Stimulated activated CD4-positive, alpha-beta T cell treated with anti-CD3 and anti-CD28 coated beads, Interleukin-2, amount 100 ng/mL, for 4 hours (primary cell): ENCODE measurements at places on chromosomes 5 and 9.

GRCh38 chr9:31030741-31031202, 1353.7 kb upstream of the ACO1 start:
- no peak for DNase-seq

DNA sequence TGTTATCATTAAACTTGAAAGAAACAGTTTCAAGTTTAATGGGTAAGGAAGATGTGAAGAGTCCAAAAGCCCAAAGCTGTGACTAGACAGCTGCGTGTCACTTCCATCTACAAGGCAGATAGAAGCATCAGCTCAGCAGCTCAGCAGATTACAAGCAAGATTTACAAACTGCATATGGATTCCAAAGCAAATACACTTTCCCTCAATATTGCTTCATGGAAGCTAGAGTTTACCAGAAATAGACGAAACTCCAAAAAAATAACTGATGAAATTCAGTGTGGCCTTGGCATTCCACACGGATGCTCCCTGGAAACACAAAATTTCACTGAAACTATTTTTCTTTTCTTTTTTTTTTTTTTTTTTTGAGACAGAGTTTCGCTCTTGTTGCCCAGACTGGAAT, 17.9 kb downstream of the MYO10 start:
- DNase-seq = no peak

DNA sequence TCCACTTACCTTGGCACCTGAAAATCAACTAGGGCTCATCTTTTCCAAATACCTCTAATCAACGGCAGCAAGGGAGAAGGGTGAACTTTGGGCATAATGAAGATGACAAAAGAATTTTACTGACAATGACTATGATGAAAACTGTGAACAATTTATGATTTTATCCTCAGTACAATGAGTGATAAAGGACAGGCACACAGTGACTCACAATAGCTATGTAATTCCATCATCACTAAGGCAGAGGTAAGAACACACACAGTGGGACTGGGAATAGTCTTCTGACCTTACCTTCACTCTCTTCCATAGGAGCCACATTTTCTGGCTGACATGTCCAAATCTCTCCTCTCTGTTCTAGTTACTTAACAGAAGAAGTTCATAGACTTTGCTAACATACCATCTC, 26.1 kb upstream of the KCNV2 start:
- no peak for DNase-seq

DNA sequence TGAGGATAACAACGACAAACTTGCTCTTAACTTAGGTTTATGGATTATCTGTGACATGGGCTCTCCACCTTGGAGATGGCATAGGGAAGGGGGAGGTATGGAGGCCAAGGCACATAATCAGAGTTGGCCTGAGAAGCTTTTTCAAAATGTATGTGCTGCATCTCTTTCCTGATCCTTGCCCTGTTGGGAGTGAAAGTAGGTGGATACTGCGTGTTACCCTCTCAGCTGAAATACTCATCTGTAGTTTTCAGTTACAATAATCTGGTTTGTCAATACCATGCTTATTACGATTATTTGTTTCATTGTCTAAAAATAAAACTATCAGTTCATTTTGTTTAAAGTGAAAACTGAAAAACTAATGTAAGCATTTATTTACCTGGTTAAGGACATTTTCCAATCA, 86.7 kb downstream of the SLC44A1 start:
- DNase-seq = no peak

GRCh38 chr9:82805027-82805426, 257.9 kb downstream of the RASEF start:
- no peak for DNase-seq

GRCh38 chr5:151223447-151224264, at the start of gene CCDC69:
Gene CCDC69 (minus strand): TSS chr5:151224092. CDS start chr5:151223970, 122 bp downstream.
- peak; percentile 28 for DNase-seq

- DNase-seq = no peak
These were observed 58.1 kb downstream of the HSPA4 start for GRCh38 chr5:133109655-133110483.

- no peak for DNase-seq
These were observed 997.7 kb downstream of the PTPRD start for GRCh38 chr9:9615086-9615485.

DNA sequence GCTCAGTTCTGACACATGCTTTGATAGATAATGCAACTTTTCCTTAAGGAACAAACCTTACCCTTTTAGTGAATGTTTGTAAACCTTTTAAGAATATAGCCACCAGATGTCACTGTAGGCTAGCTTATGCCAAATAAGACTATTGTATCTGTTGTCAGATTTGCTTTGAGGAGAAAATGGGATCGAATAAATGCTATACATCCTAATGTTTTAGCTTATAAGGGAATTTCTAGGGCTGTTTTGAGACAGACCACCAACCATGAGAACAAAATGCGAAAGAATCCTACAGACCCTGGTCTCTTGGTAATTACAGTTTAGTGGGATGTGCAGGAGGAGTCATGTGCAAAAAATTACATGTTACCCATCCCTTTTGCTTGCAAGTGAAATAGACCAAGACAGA, 127.6 kb upstream of the NMUR2 start:
- no peak for DNase-seq

DNA sequence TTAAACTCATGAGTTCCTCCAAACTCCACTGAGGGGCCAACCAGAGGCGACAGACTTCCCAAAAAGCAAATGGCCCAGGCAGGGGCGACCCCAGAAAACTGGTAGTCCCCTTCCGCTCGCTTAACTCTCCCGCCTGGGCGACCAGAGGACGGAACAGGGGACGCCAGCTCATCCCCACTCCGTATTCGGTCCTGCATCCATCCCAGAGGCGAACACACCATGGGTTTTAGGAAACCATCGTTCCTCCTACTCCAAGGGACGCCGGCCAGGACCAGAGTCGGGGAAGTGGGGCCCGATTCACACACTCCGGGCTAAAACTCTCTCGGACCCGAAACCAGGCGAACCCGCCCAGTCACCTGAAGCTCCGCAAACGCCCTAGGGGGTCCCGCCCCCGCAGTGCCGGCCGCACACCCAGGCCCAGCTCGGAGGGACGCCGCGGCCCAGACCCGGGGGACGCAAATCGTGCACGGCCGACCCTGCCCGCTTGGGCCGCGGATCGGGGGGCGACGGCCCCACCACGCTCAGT, 478 bp downstream of the TEX10 start:
- peak; percentile 6 for DNase-seq

DNA sequence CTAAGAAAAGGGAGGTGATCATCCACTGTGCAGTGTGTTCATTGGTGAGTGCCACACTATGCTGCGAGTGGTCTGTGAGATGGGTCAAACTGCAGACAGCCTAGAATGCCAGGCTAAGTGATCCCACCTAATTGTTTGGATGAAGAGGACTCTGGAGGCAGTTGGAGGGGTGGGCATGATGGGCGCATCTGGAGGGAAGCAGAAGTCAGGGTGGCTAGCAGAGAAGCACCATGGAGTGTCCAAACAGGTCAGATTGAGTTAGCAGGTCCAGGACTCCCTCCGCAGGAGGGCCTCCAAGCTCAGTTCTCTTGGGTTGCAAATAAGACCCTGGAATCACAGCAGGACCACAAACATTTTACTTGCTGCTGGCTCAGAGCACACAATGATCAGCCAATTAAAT, 19.9 kb upstream of the ANGPTL2 start:
- no peak for DNase-seq

DNA sequence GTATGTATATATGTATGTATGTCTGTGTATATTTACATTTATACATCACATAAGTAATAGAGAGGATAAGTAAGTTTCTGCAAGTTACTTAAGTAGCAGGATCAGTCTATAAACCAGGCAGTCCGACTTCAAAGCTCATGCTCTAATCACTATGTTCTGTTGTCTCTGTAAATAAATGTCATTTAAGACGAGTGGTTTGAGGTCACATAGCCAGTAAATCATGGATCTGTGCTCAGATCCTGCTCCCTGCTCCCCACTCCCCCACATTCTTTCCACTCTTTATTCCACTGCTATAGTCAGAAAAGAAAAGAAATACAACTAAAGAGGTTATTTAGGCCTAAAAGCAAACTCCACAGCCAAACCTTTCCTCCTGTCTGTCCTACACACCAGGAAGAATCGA, 90.4 kb downstream of the SERINC5 start:
- no peak for DNase-seq

- no peak for DNase-seq
These were observed 389.3 kb upstream of the DMAC1 start for GRCh38 chr9:8188723-8189407.

- DNase-seq = no peak
These were observed 364.9 kb upstream of the IRX2 start for GRCh38 chr5:3116366-3116765.

- DNase-seq = no peak
These were observed 55.3 kb downstream of the OR2K2 start for GRCh38 chr9:111274737-111275136.
